ENCODE measurements at places on chromosomes 1 and 21.

DNA sequence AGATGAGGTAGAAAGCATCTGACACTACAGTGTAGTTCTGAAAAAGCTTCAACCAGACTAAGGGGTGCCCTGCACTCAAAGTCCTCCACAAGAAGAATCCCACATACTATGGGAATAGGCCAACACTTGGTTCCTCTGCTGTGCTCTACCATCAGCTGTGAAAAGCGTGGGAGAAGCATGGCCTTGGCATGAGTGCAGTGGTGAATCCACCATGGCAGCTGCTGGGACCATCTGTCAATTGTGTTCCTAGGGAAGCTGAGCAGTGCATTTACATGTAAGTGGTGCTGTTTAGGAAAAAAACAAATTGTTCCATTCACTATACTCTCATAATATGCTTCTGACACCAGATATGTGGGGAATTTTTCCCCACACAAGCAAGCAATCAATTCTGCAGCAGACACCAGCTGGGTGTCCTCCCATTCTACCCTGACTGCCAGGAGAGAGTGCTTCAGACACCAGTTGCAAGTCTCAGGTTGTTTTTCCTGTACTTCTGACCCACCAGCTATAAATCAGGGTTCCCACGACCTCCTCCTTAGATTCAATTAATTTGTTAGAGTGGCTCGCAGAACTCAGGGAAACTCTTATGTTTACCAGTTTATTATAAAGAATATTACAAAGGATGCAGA lies 230.8 kb upstream of the CHRM3 start:
- DNase-seq: no peak

GRCh38 chr1:13802782-13803545 lies 103.0 kb downstream of the PRDM2 start:
- DNase-seq: no peak

DNA sequence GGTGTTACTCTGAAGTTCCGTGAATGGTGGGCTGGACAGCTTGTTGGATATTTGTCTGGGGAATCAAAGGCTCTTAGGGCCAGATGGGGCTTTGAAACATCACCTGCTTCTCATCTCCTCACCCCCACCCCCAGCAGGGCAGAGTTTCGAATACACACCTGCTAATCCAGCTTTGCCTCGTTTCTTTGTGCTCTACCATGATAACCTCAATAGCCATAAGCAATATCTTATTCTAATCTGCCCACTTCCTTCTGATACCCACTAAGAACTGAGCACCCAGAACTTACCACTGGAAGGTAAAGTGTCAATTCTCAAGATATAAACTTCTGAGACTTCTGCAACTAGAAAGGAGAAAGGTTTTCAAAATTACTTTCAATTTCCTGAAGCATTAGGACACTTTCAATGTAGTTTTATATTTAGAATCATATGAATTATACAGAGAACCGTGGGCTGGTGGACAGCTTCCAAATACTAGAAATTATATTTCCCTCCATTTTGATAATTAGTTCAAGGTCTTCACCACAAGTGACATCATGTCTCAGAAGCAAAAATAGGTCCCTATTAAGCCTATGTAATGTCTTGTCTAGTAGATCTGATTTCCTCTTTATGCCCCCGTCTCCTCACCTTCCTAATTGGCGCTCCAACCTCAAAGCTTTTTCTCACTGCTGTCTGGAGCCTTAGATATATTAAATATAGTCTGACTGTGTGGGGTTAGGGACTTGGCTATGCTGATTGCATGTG lies 64.4 kb upstream of the NEK2 start:
- DNase-seq: no peak

- DNase-seq: no peak
Measured at GRCh38 chr1:233543338-233544255, 70.3 kb upstream of the KCNK1 start.

DNA sequence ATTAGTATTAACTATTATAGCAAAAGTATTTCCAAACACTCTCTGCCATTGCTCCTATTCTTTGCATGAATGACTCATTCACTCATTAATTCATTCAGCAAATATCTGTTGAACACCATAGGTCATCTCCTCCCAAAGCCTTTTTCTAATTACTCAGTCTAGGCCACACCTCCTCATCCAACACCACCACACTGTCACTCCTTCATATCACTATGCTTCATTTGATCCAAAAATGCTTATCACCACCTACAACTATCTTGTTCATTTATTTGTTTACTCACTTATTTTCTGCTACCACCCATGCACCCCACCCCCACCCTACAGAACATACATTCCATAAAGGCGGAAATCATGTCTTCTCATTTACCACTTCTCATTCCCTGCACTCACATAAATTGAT lies 94.4 kb upstream of the TNFSF4 start:
- no peak for DNase-seq

GRCh38 chr1:242691610-242691945 lies 167.1 kb upstream of the PLD5 start:
- DNase-seq: no peak

DNA sequence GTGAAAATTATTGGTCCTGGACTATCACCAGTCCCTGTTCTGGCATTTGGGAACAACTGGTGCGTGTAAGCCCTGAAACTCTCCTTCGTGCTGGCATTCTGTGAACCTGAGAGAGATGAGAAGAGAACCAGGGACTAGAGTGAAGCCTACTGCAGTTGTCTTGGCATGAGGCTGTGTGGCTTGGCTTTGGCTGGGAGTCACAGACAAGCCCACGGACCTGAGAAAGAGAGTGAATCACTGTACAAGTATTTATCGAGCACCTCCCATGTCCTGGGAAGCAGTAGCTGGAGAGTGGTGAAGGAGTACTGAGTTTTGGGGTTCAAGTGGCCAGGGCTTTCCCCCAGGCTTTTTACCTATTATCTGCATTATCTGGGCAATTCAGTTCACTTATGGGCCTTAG lies 63.3 kb downstream of the FGGY start:
- DNase-seq: no peak

GRCh38 chr1:35030756-35031446 lies 844 bp downstream of the ZMYM6 start:
- DNase-seq: no peak

- DNase-seq: no peak
Measured at GRCh38 chr1:108850929-108851328, 6.0 kb downstream of the AKNAD1 start.

- no peak for DNase-seq
Measured at GRCh38 chr21:43721939-43722338, 3.0 kb downstream of the PDXK start.

- DNase-seq: no peak
Measured at GRCh38 chr21:34078915-34079314, 5.5 kb downstream of the MRPS6 start.

DNA sequence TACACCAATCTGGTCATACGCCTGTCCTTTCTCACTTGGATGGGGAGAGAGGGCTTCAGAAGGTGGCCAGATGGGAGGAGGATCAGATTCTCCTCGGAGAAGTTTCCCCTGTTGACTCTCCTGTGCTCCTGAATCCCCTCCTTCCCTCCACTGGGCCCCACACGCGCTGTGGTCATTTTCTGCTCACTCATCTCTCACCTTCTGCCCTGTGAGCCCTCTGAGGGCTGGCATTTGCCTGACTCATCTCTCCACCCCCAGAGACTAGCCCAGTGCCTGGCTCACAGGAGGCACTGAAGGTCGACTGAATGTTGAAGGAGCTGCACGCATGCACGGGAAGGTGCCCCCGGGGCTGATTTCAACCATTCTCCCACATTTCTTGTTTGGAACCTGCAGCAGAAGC lies 14.2 kb downstream of the ABCA4 start:
- no peak for DNase-seq

DNA sequence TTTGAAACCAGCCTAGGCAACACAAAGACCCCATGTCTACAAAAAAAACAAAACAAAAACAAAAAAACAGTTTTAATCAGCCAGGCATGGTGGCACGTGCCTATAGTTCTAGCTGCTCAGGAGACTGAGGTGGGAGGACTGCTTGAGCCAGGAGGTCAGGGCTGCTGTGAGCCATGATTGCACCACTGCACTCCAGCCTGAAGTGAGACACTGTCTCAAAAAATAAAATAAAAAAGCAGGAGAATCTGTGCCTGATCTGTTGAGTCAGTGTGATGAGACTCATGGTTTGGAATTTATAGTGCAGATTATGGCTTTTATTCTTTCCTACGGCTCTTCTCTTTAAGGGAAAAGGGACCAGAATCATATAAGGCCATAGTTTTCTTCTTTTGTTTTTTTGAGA lies 16.5 kb downstream of the TRIT1 start:
- no peak for DNase-seq

DNA sequence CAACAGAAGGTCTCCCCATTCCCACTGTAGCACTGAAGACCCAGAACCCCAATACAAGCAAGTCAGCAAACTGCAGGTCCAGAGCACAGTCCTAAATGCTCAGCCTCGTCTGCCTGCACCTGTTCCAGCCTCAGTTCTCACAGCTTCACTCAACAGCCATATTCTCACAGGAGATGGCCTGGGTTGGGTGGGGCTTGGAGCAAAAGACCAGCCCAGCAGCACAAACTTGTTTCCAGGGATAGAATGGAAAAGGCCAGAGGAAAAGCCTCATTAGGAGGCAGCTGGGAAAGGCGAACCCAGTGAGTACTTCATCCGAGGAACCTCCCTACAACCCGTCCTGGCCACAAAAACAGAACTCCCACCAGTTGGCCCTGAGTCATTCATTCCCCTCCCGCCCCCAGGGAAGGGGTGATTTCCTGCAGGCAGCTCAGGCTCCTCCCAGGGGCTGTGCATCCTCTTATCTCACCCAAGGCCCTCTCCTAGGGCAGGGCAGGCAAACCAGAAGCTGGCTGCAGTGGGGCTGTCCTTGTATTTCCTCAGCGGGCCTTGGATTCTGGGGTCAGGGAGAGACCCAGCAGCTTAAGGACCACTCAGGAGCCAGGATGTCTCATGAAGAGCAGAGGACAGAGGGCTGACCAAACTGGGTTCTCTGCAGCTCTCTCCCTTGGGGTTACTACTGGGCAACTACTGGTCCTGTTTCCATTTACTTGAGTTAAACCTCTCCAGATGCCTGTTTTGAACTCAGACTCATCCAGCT lies 7.4 kb upstream of the MPL start:
- DNase-seq: no peak

- DNase-seq: no peak
Measured at GRCh38 chr1:29757866-29758780, 521.8 kb downstream of the PTPRU start.

GRCh38 chr1:30275926-30276764 lies 447.2 kb downstream of the MATN1 start:
- DNase-seq: no peak

GRCh38 chr1:46653405-46653958 lies 14.7 kb downstream of the ATPAF1 start:
- no peak for DNase-seq

GRCh38 chr1:232333419-232333767 lies 296.5 kb downstream of the SIPA1L2 start:
- no peak for DNase-seq

- no peak for DNase-seq
Measured at GRCh38 chr1:44368471-44369151, 13.6 kb upstream of the ERI3 start.

DNA sequence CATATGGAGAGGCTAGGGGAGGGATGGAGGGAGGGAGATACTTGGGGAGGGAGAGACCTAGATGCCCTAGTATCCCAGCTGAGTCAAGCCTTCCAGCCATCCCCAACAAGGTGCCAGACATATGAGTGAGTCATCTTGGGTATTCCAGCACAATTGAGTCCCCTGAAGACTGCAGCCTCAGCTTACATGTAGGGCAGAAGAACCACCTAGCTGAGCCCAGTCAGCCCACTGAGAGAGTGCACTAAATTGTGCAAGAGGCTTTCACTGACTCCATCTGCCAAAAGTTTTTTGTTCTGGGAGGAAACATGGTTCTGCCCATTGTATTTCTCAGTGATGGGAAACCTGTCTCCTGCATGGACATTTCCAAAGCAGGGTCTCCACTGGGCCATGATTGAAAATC lies 76.4 kb downstream of the FOXD2 start:
- DNase-seq: no peak

GRCh38 chr1:86245566-86246190 lies 89.1 kb upstream of the COL24A1 start:
- DNase-seq: no peak

DNA sequence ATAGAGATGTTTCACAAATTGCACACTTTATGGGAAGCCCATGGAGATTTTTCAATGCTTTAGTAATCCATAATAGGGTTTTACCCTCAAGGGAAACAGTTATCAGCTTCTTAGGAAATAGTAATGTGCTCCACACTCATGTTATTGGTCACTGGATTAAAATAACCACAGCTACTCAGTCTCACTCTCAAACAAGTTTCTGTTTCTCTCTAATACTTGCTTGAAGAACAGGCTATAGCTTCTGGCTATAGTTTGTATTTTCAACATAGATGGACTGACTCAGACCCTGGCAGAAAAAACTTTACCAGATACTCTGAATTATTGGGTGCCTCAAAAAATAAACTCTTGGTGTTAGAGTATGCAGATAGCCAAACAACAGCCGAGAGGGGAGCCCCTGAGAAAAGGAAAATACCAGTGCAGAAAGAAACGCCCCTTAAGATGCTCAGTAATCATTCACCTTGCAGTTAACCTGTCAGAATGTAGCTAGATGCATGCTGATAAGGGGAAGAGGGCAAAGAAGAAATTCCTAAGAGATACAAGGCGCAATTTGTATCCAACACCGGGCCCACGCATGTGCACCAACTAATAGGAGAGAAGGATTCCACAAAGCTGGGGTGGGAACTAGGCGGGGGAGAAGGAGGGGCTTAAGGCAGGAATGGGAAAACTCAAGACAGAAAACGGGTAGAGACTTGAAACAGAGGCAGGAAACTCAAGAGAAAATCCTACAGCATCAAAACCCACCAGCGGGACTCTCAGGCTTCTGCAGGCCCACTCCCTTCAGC lies 30.4 kb upstream of the PDE4B start:
- no peak for DNase-seq

GRCh38 chr21:42830456-42831455 lies 48.6 kb downstream of the WDR4 start:
- no peak for DNase-seq

GRCh38 chr1:32695098-32695904 lies 7.3 kb downstream of the SYNC start:
- DNase-seq: no peak

- no peak for DNase-seq
Measured at GRCh38 chr1:235999259-235999925, 65.5 kb downstream of the NID1 start.

DNA sequence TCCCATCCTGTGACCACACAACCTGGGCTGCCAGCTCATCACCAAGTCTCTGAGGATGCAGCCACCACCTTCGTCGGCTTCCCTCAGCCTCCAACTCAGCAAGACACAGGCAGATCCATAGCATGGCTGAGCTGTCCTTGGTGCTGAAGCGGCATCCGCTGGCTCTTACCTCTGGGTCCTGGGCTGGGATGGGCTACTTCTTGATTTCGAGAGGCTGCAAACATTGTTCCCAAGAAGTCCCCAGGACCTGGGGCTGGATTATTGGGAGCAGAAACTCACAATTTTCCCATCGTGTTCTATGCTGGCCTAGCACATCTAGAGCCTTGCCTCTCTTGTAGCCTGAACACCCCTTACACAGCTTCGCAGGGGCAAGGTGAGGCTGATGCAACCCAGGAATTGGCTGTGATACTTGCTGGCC lies 24.9 kb upstream of the C1QA start:
- no peak for DNase-seq
